Stimulated activated CD4-positive, alpha-beta T cell treated with anti-CD3 and anti-CD28 coated beads, TNF-alpha, amount 100 ng/mL, for 1 hour (primary cell): ENCODE measurements at places on chromosomes 3 and 15.
A peak's percentile ranks its signal among the peaks of the same experiment; 100 is the strongest.

DNA sequence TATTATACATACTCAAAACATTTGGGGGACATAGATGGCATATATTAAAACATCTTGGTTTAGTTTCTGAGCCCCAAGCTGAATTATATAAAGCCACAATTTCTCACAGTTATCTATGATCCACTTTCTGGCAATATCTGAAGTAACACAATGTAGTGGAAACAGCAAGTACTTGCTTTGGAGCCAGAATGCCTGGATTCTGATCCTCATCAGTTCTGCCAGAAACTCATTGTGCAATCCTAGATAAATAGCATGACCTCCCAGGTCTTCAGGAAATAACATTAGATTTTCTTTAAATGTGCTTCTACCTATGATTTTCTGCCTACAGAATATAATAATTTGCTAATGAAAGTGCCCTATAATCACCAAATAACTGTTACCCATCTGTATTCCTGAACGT is 544.9 kb downstream of the NAALADL2 start:
- DNase-seq = no peak

GRCh38 chr15:101088271-101088670 is 163.6 kb downstream of the CHSY1 start:
- no peak for DNase-seq

GRCh38 chr3:17629400-17629799 is 113.0 kb downstream of the TBC1D5 start:
- no peak for DNase-seq

DNA sequence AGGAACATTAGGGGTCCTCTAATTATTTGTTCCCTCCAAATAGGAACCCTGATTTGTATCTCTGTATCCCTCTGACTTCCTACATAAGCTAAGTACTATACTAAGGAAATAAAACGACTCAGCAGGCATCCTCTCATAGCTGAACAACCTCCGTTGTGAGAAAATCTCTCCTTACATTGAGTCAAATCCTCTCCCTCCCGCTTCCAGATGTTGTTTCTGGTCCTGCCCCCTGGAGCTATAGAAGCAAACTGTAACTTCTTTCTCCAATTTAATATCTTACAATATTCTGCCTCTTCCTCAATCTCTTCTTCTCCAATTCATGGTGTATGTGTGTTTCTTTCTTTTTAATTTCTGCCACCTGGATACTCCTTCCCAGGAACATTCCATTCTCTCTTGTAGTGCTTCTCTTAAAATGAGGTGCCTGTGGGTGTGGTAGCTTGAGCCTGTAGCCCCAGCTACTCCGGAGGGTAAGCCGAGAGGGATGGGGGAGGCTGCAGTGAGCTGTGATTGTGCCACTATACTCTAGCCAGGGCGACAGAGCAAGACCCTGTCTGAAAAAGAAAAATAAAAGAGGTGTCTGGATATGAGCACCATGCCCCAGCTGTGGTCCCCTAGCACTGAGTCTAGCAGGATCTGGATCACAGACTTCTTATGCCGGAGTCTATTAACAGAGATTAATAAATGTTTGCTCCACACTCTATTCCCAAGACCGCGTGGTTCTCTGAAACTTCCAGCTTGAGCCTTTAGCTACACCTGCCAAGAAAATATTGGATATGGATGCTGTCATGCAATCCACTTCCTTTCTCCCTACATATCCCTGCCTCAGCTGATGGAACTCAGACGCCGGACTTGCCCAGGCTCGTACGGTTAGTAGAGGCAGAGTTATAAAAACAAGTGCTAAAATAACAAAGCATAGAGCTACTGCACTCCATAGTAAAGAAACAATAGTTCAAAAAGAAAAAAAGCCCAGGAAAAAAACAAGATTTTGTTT is 42.9 kb upstream of the NEO1 start:
- DNase-seq = no peak

DNA sequence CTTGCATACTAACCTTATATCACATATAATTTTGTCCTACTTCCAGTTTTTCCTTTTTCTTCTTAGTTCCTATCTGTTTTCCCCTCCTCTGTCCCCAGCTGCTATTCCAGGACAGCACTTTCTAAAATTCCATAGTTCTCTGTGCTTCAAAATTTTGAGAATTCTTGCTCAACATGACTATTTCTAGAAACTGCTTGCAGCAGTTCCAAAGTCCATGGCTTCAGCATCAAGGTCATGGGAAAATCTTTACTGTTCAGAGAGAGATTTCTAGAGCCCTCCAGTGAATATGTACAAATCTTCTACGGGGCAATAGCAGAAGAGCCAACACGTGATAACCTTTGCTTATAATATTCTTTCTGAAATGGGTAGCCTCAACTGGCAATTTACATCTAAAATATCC is 76.1 kb upstream of the PHLDB2 start:
- DNase-seq = no peak

DNA sequence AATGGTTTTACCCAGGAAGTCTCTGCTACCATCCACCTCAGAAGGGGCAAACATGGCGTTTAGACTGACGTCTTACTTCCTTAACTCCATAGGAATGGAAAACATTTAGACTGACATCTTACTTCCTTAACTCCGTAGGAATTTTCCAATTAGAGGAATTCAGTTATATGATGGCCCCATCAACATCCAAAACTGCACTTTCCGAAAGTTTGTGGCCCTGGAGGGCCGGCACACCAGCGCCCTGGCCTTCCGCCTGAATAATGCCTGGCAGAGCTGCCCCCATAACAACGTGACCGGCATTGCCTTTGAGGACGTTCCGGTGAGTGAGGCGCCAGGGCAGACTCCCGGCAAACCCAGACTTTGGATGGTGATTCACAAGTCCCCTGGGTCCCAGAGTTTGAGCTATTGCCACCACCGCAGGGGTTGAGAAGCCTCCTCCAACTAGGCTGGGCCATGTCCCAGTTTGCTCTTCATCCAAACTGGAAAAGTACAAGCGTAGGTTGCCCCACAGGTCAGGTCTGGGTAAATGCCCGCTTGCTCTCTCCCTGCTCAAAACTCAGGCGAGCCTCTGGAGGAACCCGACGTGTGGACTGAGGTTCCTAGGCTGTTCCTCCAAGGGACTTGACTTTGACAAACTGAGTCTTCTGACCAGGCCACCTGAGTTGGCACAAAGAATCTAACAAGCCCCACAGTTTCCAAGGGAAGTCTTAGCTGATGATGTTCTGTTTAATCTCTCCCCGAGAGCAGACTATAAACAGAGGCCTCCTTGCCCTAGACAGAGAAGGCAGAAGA is 57.7 kb downstream of the MESD start:
- no peak for DNase-seq

- DNase-seq = no peak
Measured at GRCh38 chr3:184238246-184238818, 8.9 kb downstream of the VWA5B2 start.

- DNase-seq = no peak
Measured at GRCh38 chr3:48715174-48715800, 1.7 kb downstream of the IP6K2 start.

GRCh38 chr3:99925584-99926230 is 108.0 kb downstream of the CMSS1 start:
- DNase-seq = no peak

- peak; percentile 42 for DNase-seq
Measured at GRCh38 chr15:73908030-73908821, 18.0 kb upstream of the LOXL1 start.

DNA sequence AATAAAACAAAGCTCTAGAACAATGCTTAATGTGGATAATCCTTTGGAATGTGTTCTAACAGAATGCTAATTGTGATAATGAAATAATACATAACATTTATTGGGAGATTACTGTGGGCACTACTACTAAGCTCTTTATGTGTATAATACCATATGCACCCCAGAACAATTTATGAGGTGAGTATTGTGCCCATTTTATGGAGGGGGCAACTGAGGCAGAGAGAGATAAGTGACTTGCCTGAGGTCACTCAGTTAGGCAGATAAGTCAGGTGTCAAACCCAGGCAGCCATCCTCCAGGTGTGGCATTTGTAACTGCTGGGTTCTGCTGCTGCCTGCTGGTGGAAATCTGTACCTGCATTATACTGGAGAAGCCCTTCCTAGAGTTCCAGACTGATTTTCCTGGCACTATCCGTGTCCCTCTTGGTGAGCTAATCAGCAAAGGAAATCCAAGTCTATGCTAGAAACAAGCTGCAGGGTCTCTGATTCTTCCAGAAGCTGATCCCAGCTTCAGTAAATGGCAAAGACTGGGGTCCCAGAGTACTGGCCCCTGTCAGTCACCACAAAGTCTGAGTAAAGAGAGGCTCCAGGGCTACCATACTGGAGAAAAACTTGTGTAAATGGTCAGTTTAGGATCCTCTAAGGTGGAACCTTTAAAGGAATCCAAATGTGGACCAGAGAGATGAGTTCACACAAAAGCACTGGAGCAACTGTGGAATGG is 22.6 kb upstream of the RBP1 start:
- no peak for DNase-seq

DNA sequence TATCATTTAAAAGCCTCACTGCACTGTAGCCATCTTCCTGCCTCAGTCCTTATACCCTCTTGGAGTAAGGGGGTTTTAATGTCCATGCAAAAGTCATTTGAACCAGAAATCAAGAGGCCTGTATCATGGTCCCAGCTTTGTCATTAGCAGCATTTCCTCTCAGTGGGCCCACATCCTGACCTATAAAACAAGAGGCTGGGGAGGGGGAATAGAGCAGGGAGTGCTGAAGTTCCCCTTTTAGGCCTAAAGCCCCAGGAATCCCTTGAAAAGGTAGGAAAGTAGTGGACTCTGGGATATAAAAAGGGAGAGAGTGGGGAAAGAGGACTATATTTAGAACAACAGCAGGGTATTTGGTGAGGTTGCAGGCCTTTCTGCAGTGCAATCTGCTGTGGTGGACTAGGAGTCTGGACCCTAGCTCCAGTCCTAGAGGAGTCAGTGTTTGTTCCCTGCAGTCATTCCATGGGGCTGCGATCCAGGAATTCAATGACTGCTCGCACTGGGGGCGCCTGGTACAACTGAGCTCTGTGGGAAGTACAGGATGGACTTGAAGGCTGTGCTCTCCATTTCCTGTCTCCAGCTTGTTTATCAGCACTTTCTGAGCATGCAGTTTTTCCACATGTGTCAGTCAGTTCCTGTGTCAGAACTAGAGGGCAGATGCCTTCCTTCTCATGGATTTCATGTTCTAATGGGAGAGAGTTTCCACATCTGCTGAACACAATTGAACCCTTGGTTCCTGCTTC is 46.8 kb downstream of the PDHB start:
- DNase-seq = no peak

DNA sequence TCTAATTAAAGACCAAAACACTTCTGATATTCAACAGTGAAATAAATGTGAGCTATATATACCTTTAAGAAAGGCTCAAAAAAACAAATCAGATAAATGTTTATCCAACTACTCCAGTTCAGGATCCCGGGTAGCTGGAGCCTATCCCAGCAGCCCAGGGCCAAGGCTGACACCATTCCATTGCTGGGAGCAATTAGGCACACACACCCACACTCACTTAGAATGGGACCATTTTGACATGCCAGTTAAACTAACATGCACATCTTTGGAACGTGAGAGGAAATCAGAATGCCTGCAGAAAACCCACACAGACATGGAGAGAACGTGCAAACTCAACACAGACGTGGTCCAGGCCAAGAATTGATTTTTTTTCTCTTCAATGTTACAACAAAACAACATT is 30.0 kb upstream of the PLSCR4 start:
- no peak for DNase-seq

DNA sequence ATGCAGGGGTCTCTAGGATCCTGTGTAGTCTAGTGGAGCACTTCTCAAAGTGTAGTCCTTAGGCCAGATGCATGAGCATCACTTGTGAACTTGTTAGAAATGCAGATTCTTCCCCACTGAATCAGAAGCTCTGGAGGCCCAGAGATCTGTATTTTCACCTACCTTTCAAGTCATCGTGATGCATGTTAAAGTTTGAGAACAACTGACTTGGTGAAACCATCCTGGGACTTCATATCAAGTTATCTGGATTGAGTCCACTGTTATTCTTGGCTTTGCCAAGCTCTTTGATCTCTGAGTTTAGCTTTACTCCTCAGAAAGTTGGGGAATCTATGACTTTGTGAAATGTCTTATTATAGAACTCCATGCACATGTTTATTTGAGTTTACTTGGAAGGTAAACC is 78.5 kb downstream of the ARNT2 start:
- no peak for DNase-seq

DNA sequence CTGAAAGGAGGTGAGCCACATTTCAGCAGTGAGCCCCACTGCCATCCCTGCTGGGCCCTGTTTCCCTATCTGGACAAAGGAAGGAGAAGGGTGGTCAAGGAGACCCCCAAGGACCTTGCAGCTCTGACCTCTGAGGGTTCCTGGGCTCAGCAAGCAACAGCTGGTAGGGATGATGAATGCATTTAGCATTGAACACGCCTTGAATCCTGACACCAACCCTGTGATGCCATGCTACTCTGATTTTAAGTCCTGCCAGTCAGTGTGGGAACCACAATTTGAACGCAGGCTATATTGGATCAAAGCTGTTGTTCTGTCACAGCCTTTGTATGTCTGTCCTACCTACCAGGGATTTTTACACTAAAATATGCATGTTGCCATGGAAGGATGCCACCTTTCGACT is 6.5 kb downstream of the MPI start:
- DNase-seq = no peak

DNA sequence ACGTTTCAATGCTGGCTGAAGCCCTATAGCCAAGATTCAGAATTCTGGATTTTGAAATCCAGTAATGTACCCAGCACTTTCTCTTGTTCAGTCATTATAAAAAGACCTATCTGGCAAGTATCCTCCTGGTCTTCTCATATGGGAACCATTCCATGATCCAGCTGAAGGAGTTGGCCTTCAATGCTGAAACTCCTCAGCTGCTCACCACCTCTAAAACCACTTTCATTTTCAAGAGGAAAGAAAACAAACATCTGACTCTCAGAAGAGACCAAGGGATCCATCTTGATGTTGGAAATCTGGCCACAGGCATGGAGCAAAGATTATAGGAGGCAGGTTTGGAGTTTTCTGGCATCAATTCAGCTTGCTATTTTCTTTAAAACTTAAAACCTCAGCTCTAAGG is 235.4 kb downstream of the FMN1 start:
- no peak for DNase-seq

- no peak for DNase-seq
Measured at GRCh38 chr3:62184559-62184958, 188.8 kb downstream of the FEZF2 start.

DNA sequence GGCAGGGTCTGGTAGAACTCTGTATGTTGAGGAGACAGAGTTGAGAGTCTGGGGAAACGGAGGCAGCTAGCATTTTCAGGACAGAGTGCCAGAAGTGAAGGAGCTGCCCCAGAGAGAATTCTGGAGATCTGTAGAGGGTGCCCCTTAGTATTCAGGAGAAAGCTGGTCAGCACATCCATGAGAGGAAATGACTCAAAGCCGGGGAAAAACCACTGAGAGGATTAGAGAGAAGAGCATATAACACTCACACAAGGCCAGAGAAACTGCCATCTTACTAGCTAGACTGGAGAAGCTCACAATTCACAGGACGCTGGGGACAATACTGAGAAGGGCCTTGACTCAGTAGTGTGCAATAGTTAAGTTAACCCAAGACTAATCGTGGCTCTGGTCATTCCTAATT is 75.7 kb upstream of the DPPA4 start:
- no peak for DNase-seq
